Smooth muscle cell of bladder (primary cell): ENCODE measurements at places on chromosomes 7 and 10. TPM values are rescaled to one million over a fixed set of nuclear protein-coding genes. Genes with fewer than 3 reads are reported as not detected.

SEMA3C gene
- total RNA-seq = 99.7 and 127 TPM in 2 replicates

ACBD7 gene
- total RNA-seq = 0.43 and 0.55 TPM in 2 replicates

KIF20B gene
- 3.0 and 3.3 TPM in 2 replicates for total RNA-seq

RAPGEF5 gene
- 1.1 and 2.4 TPM in 2 replicates for total RNA-seq

FAM180A gene
- total RNA-seq = 2.3 and 5.5 TPM in 2 replicates

ANKRD2 gene
- total RNA-seq = 0.71 and 1.2 TPM in 2 replicates

FXYD4 gene
- not detected in 2 replicates for total RNA-seq

GPR85 gene
- 3.1 and 3.3 TPM in 2 replicates for total RNA-seq

XRCC2 gene
- total RNA-seq = 0.37 and 0.43 TPM in 2 replicates

SLC18A2 gene
- not detected in 2 replicates for total RNA-seq

PAX4 gene
- not detected in 2 replicates for total RNA-seq

NPFFR1 gene
- under 0.01 TPM in 1 of 2 replicates, not detected in the other for total RNA-seq

LLCFC1 gene
- total RNA-seq = not detected in 2 replicates

AQP1 gene
- 1.00 and 1.5 TPM in 2 replicates for total RNA-seq

OR2A7 gene
- 0.09 and 0.14 TPM in 2 replicates for total RNA-seq

SHTN1 gene
- total RNA-seq = 0.92 and 1.00 TPM in 2 replicates

C10orf105 gene
- under 0.01 TPM in 2 replicates for total RNA-seq

SPDYE16 gene
- 0.14 TPM in 1 of 2 replicates, not detected in the other for total RNA-seq

ZP3 gene
- total RNA-seq = 2.1 and 3.5 TPM in 2 replicates

OPALIN gene
- total RNA-seq = not detected in 2 replicates

PLEKHA1 gene
- total RNA-seq = 12.7 and 13.9 TPM in 2 replicates

OR2A12 gene
- not detected in 2 replicates for total RNA-seq

GHRHR gene
- not detected in 2 replicates for total RNA-seq

TLX1 gene
- total RNA-seq = not detected in 2 replicates

FAM25A gene
- total RNA-seq = not detected in 2 replicates

IL2RA gene
- not detected in 2 replicates for total RNA-seq

HK1 gene
- 131 and 169 TPM in 2 replicates for total RNA-seq

HPSE2 gene
- total RNA-seq = under 0.01 TPM in 1 of 2 replicates, not detected in the other

DRGX gene
- total RNA-seq = not detected in 2 replicates

CLRN3 gene
- not detected in 2 replicates for total RNA-seq

TWIST1 gene
- 26.6 and 42.2 TPM in 2 replicates for total RNA-seq

SLC39A12 gene
- not detected in 2 replicates for total RNA-seq

OPN1SW gene
- not detected in 2 replicates for total RNA-seq

FBXL13 gene
- total RNA-seq = 2.3 and 3.1 TPM in 2 replicates

DDIT4 gene
- 680 and 813 TPM in 2 replicates for total RNA-seq

KCNH2 gene
- total RNA-seq = 0.83 and 1.7 TPM in 2 replicates

ABCB1 gene
- 0.65 and 1.7 TPM in 2 replicates for total RNA-seq

COL28A1 gene
- 0.14 TPM in 1 of 2 replicates, not detected in the other for total RNA-seq

GPR146 gene
- total RNA-seq = 1.00 and 5.8 TPM in 2 replicates

SH2B2 gene
- total RNA-seq = 0.85 and 1.2 TPM in 2 replicates

TUBAL3 gene
- not detected in 2 replicates for total RNA-seq

ATG9B gene
- total RNA-seq = 0.37 TPM in 1 of 2 replicates, not detected in the other

GRID2IP gene
- total RNA-seq = not detected in 2 replicates

ARHGEF35 gene
- 0.55 and 1.3 TPM in 2 replicates for total RNA-seq

LIPF gene
- not detected in 2 replicates for total RNA-seq

SHH gene
- total RNA-seq = not detected in 2 replicates

BAG3 gene
- 5.0 and 9.9 TPM in 2 replicates for total RNA-seq

PARD3 gene
- total RNA-seq = 50.8 and 57.1 TPM in 2 replicates

LIPJ gene
- total RNA-seq = under 0.01 TPM in 2 replicates

WDR86 gene
- total RNA-seq = 3.1 and 7.1 TPM in 2 replicates

AGAP6 gene
- 1.7 and 2.0 TPM in 2 replicates for total RNA-seq
